ENCODE measurements at places on chromosomes 4 and X.
A peak's percentile ranks its signal among the peaks of the same experiment; 100 is the strongest.

- no peak for DNase-seq
These were observed 200.3 kb downstream of the SLIT2 start for GRCh38 chr4:20451986-20452385.

- no peak for DNase-seq
These were observed 106.5 kb downstream of the AMMECR1 start for GRCh38 chrX:110211340-110211739.

- no peak for DNase-seq
These were observed 66.4 kb upstream of the HHIP start for GRCh38 chr4:144579411-144580030.

GRCh38 chr4:182960746-182961145 is 43.6 kb upstream of the DCTD start:
- DNase-seq: no peak

- peak; percentile 12 for DNase-seq
These were observed 768 bp downstream of the MID2 start for GRCh38 chrX:107826238-107827029.

GRCh38 chr4:77430847-77431246 is 174.8 kb upstream of the CXCL13 start:
- DNase-seq: no peak

- DNase-seq: no peak
These were observed at the start of gene EDNRA for GRCh38 chr4:147480891-147481576. Gene EDNRA (plus strand): TSS chr4:147481097. CDS start chr4:147485682, 4,585 bp downstream.

DNA sequence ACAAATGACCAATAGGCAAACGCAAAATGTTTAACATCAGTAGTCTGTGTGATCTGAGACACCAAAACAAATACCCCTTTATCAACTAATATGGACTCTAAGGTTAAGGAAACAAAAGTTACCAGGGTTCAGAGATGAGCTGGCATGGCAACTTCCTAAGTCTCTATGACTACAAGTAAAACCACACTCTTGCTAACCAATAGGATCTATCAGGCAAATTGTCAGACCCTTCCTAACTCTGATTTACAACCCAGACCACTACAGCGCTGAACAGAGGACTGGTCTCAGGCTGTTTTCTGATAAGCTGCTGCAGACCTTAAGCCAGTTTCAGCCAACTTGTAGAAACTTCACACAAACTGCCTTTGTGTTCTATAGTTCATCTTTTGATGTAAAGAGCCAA is 608.0 kb downstream of the TLL1 start:
- DNase-seq: no peak

DNA sequence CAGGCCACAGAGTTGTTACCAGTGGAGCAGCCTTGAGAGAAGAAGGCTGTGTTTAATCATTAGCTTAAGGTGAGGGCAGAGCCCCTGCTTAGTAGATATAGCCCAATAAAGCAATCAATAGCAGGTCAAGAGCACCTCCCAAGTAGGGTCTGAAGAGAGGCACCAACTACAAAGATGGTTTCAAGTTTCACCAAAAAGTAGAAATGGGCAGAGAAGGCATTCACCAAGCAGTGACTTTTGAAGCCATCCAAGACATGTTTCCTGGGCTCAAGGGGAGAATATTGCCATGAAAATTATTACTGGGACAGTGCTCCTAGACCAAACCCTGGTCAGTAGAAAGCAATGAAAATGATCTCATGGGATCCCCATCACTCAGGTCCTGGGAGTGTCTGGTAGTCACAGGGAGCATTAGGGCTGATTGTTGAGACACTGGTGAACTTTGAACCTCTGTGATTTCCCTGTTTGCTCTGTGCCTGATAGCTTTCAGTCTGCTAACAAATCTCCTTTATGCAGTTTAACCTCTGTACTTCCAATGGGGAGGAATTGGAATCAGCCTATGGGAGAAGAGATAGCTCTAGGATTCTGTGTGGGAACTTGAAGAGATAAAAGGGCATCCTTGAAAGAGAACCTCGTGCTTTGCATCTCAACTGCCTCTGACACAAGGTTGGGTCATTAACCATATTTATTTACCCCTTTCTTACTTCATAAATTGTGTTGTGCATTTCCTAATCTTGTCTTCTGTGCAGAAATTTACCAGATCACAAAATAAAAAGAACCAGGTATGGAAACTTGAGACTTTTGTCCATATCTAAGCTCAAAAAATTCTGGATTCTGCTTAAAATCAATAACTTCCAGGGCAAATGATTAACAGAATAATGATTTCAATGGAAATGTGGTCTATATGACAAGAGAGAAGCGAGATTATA is 9.3 kb upstream of the OTC start:
- no peak for DNase-seq

- no peak for DNase-seq
These were observed 886.9 kb downstream of the FAM133A start for GRCh38 chrX:94560930-94561329.

DNA sequence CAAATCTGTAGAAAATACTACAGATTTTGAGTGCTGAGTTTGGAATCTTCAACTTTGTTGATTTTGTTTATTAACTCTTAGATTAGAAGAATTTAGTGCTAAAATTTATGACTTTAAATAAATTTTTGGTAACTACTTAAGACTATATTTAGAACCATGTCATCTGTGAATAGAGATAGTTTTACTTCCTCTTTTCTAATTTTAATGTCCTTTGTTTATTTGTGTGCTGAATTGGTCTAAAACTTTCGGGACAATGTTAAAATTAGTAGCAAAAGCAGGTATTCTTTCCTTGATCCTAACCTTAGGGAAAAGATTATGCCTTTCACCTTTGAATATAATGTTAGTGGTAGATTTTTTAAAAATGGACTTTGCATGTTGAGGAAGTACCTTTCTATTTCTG is 119.7 kb upstream of the CXorf51A start:
- no peak for DNase-seq

GRCh38 chr4:43855283-43855682 is 593.3 kb downstream of the KCTD8 start:
- DNase-seq: no peak

- no peak for DNase-seq
These were observed 6.9 kb downstream of the CXCL10 start for GRCh38 chr4:76016393-76016792.

- DNase-seq: no peak
These were observed 15.6 kb upstream of the NAT8L start for GRCh38 chr4:2043396-2044118.

DNA sequence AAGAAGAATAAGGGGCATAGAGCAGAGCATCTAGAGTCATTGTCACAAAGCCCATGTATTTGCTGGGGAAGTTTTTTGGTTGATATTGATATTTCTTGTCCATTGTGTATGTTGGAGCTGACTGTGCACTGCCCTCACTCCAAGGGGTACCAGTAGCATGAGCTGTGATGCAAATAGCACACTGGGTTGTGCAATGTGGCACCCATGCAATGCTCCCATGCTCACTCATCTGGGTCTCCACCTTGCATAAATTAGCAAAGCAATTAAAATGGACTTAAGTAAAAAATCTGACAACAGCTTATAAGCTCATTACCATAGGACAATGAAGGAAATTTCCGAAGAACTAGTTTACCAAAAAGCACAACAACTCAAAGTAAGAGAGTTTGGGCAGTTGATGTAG is 87.9 kb downstream of the NHS start:
- DNase-seq: no peak

DNA sequence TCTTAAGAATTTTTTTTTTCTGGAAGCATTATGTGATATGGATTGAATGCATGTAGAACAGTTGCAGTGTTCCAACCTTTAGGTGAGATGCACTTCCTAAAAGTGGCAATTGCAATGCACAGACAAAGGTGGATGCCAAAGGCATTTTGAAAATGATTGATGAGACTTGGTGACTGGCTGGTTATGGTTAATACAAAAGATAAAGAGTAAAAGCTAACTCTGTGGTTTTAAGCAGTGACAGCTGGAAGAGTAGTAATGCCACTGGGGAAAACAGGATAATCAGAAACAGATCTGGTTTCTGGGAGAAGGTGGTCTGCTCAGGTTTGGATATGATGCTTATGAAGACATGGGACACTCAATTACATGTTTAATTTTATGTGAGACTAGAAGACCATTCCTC is 345.6 kb downstream of the RPA4 start:
- DNase-seq: no peak

DNA sequence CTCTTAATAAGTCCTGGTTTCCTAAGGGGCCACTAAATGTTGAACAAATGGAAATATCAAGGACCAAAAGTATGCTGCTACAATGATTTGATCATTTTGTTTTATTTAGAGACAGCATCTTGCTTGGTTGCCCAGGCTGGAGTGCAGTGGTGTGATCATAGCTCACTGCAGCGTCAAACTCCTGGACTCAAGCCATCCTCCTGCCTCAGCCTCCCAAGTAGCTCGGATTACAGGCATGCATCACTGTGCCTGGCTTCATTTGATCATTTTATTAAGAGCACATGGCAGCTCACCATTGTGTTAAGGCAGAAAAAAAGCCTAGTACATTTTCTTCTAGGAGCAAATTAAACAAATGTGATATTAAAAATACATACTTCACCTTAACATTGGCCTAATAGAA is 52.7 kb downstream of the DCLK2 start:
- no peak for DNase-seq

- DNase-seq: no peak
These were observed 485.8 kb upstream of the TECRL start for GRCh38 chr4:64895031-64895430.

GRCh38 chr4:76611616-76612207 is 176.7 kb downstream of the SHROOM3 start:
- no peak for DNase-seq

DNA sequence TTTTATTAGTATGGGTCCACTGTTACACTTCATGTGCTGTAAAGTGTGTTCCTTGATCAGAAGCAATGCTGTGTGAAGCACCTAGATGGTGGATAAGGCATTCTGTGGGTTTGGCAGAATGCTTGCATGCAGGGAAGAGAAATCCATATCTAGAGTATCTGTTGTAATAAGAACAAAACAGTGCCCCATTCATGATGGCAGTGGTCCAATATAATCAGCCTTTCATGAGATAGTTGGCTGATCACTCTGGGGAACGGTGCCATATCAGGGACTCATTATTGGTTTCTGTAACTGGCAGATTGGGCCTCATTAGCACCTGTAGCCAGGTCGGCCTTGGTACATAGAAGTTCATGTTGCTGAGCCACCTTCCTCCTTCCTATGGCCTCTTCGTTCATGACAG is 28.7 kb downstream of the STIM2 start:
- no peak for DNase-seq

DNA sequence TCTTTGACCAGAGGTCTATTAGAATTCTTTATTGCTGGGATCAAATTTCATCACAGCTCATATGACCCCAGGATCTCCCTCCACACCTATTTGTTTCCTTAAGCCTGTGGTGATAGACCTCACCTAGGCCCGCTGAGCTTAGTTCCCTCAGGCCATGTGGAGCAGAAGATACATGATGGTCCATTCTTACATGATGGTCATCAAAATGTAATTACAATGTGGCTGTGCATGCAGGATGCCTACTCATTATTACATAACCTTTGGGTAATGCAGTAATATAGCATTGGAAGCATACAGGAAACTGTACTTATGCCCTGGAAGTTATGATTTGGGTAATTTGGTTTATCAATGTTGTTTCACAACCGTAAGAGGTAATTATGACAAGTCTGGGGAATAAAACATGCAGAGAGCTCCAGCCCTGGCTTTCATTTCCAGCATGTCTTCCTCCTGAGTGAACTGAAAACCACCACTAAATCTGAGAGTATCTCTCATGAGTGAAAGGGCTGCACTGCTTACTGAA is 67.0 kb upstream of the AGA start:
- no peak for DNase-seq

DNA sequence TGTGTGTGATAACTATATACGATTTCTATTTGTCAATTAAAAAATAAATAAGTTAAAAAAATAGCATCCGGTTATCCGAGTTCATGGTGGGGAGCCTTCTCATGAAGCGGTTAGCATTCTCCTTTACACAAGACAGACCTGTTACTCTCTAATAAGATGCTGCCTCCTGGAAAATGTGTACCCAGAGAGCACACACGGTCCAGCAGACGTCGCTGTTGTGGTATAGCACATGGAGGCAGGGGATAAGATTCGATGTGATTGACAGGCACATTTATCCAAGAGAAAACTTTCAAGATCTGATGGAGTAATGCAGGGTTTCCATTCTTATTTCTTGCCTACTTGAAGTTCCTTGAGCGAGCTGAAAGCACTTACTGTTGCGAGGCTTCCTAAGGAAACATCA is 62.7 kb upstream of the STS start:
- DNase-seq: no peak

DNA sequence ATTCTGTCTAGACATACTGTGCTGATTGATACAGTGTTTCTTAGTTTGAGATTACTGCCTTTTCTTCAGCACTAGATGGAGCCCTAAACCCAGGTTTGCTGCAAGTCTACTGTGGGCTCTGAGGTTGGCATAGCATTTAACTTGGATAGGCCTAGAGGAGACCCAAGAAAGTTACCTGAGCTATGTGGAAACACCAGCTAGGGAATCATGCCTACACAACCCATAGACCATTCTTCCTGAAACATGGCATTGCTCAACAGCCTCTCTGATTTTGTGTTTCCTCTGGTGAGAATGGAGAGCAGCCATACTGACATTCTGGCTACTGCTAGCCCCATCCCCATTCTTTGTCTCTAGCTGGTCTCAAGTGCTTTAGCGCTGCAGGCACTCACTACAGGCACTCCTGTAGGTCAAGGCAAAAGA is 287.7 kb upstream of the PCDH18 start:
- DNase-seq: no peak

DNA sequence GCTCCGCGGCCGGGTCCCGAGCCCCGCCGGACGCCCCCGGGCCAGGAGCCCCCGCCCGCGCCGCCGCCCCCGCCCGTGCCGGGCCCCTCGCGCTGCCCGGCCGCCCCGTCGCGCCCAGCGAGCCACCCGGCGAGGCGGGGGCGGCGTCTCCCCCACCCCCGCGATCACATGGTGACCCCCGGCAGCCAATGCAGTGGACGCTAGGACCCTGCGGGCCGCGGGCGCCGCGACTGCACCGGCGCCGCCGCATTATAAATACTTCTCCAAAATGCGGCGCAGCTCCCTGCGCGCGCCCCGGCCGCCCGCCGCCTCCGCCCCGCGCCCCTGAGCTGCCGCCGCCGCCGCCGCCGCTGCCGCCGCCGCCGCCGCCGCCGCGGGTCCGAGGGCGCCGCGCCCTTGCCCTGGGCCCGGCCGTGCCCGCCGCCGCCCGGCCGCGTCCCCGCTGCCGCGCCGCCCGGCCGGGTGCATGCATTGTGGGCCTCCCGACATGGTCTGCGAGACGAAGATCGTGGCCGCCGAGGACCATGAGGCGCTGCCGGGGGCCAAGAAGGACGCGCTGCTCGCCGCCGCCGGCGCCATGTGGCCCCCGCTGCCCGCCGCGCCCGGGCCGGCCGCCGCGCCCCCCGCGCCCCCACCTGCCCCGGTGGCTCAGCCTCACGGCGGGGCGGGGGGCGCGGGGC is at the start of gene NAT8L:
Gene NAT8L (plus strand): TSS at position 282 of the 680 bp plus-strand sequence. CDS start 185 bp downstream, at position 467.
- DNase-seq: no peak

- no peak for DNase-seq
These were observed 38.9 kb downstream of the STARD8 start for GRCh38 chrX:68686097-68686977.

DNA sequence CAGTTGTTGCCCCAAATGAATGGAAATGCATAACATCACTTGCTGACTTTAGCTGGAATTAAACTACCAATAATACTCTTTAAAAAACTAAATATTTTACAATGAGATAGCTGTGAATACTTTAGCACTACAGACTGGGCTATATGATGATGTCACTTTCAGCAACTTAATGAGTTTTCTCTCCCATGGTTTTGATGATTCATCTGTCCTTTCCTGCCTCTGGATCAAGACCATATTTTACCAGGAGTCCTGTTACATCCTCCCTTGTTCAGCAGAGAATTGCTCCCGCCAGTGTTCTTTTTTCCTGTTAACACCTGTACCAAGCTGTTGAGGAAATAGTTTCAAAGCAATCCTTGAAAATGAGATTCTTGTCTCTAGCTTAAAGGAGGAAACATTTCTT is 543.0 kb downstream of the SPRY1 start:
- DNase-seq: no peak

All from effector memory CD4-positive, alpha-beta T cell (primary cell).